ENCODE measurements at places on chromosomes 13 and 19.

- no peak for DNase-seq
Observed at GRCh38 chr19:34475026-34475974, 6.3 kb upstream of the WTIP start.

DNA sequence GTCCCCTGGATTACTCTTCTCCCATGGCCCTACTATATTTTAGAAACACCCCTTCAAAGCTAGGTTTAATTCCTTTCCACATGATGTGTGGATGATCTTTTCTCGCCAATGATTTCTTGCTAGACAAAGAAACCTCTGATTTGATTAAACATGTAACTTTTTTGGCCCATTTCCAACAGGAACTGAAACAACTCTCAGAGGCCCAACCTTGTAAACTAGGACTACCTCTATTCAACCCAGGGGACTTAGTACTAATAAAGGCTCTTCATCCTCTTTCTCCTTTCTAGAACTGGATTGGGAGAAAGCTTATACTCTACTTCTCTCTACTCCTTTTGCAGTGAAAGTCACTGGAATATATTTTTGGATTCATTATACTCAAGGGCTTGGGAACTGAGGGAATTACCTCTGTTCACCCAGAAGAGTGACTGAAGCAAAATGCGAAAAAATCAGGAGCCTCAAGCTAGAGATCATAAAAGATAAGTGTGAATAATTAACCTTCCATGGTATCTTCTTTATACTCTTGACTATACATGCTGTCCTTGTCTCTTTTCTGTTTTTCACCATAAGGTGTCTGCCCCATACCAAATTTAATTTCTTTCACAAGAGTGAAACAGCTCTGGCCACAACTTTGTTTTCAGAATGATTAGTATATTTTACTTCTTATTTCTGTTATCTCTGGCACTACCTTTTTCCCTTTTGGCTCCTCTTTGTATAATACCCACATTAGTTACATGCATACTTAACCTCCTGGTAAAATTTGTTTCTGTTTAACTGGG is 977.6 kb downstream of the SLITRK5 start:
- no peak for DNase-seq

DNA sequence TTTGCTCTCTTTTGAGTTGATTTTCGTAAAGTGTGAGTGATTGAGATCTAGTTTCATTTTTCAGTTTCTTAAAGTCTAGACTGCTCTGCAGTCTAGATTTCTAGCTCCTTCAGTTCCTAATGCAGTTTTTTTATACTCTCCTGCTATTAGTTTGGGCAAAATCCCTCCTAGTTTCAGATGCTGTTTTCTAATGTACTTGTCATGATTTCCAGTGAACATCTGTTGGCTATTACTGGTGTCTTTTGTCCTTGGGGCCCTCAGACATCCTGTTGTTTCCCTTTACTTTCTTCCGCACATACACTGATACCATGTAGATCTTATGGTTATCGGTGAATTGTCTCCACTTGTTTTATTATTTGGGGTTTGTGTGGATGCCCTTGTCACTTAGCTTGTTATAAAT is 292.1 kb downstream of the TDRD3 start:
- no peak for DNase-seq

DNA sequence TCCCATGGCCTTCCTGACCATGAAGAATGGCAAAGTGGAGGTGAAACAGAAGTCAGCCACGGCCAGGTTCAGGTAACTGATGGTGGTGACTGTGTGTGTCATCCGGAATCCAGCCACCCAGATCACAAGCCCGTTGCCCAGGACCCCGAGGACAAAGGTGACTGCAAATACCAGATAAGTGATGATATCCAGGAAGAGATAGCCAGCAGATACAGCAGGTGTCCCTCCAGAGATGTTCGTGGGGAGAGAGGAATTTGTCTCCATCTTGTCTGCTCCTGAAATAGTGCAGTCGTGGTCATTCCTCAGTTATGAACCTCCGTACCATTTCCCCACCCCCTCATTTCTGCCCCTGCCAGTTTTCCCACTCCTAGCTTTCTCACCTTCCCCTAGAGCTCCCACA is 4.9 kb downstream of the FPR1 start:
- DNase-seq, result no peak

- DNase-seq, result no peak
Observed at GRCh38 chr13:91097269-91097668, 250.2 kb upstream of the MIR17HG start.

DNA sequence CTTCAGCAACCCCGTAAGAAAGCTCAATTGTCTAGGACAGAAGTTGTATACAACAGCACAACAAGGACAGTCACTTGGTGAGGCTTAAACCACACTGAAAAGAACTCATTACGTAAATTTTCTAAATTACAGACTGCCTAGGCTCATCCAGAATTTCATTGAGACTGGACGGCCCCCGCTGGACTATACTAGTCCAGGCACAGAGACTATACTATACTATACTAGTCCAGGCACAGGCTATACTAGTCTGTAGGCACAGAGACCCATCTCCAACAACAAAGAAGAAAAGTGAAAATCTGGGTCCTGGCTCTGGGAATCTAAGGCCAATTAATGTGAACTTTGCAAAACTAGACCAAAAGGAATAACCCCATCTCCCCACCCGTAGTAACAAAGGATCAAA is 700 bp downstream of the ZNF816 start:
- no peak for DNase-seq

DNA sequence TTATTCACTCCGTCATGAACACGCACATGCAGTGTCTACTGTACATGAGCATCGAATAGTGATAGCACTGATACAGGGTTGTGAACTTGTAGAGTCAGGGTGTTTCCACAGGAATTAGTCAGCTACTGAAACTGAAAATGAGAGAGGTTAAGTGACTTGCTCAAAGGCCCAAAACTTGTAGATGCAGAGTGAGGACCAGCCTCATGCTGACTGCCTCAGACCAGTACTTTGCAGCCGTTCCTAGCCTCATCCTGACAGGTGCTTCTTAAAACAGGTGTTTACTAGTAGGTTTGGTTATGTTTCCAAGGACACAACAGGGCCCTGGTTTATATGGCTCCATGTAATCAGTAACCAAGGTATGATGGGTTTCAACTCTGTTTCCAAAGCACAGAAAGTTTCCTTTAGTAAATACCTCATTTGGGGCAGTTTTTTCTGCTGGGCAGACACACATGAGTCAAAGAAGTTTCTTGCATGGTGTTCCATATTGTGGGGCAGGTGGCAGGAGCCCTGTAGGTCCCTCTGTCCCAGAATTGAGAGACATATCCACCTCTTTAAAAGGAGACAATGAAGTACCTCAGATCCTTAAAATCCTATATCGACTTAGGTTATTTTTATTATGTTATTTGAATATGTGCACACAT is 16.0 kb downstream of the FGF9 start:
- no peak for DNase-seq

DNA sequence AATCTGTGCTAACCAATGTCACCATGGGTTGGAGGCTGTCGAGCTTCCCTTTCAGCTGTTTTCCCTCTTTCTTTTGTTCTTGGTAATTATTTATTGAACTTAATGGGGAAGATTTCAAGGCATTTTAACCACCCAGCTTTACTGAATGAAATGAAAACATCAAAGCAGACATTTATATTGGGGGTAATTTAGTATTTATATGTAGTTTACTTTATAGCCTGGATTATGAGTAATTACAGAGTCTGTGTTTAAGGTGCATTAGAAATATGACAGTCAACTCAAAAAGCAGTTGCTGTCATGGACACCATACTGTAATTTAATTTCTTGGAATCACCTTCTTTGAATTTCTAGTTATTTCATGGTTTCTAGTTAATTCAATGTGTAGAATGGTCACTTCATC is 42.0 kb downstream of the TNFRSF19 start:
- no peak for DNase-seq

DNA sequence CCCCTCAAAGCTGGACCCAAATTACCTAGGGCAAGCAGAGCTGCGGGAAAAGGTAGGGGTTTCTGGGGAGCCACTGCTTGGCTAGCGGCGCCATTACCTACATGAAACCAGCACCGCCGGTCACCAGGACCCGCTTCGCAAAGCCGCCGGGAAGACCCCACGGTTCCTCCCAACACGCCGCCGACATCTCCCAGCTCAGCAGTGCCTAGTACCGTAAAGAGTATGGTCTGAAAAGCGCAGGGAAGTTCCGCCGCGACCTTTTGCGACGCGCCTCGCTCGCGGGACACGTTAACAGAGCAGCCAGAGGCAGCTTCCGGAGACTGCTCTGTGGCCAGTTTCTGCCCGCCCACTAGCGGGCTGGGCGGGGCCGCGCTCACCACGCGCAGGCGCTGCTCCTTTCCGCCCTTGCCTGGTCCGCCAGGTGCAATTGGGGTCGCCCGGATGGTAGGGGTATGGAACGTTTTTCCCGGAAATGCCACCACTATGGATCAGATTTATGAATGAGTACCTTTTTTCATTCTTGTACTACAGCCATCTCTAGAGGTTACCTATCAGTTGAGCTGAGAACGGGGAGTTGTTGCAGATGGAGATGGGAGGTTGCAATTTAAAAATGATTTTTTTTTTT is at the start of gene TGDS:
TSS of gene TGDS (minus strand) at position 203 of the 625 bp plus-strand sequence. CDS start at position 187, 16 bp downstream.
- DNase-seq, result peak; percentile 72

- DNase-seq, result no peak
Observed at GRCh38 chr19:39052846-39053245, 20.5 kb upstream of the FBXO27 start.

DNA sequence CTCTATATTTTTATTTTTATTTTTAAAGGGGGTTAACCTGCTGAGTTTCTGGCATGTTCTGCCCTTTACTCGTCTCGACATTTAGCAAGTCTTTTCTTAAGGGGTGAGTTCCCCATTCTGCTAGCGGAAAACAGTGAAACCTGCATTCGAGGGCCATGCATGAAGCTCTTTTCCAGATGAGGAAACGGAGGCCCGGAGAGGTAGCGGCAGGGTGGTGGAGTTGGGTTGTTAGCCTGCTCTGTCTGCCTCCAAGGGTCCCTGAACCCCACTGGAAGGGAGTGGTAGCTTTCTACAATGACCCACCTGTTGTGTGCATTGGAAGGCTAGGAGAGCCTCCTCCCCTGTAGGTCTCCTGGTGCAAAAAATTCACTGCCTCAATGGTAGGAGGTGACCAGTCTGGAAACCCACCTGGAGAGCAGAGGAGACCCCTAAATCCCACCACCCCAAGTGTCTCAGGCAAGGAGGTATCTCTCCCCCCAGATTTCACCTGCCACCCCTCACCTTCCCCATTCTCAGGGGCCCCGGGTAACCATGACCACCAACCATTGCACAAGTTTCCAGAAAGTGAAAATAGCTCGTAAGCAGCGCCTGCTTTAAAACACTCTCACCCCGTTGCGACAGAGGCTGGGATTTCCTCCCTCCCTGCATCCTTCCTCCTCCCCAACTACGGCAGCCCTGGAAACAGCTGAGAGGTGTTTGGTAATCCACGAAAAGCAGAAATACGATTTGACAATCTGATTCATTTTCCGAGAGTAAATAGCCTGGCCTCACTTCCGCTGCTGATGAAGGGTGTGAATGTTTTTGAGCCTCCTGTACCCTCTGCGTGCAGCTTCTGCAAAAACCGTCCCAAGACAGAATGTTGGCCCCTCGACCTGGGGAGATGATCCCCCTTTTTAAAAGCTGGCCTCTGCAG is 3.5 kb downstream of the KLF2 start:
- DNase-seq, result no peak

DNA sequence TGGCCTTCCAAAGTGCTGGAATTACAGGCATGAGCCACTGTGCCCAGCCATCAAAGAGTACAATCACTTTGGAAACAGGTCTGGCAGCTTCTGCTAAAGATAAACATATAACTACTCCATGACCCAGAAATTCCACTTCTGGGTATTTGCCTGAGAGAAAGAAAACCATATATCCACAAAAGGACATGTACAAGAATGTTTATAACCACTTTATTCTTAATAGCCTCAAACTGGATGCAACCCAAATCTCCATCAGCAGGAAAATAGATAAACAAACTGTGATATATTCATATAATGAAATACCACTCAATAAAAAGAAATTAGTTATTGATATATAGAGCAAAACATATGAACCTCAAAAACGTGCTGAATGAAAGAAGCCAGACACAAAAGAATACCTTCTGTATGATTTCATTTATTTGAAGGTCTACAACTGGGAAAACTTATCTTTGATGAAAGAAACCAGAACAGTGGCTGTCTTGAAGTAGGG is 40.5 kb downstream of the TEX26 start:
- no peak for DNase-seq

DNA sequence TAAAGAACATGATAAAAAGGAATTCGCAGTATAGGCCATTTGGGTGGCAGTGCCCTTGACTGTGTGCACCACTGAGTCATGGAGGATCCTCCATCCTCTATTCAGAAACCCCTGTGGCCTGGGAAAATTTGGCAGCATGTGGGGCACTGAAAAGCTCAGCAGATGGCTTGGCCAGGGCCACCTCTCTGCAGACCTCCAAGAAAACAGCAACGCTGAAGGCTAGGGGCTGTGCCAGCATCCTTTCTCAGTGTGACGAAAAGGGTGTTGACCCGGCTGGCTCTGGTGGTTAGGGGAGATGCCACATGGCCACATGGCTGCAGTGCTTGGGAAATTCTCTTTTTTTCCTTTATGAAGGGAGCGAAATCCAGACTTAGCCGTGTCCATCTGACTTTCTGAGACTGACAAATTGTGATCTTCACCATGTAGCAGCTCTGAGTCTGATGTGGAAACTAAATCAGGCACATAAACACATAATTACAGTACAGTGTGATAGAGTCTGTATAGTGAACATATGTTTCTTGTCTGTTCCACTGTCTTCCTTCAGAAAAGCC is 178.0 kb downstream of the KCTD12 start:
- no peak for DNase-seq

DNA sequence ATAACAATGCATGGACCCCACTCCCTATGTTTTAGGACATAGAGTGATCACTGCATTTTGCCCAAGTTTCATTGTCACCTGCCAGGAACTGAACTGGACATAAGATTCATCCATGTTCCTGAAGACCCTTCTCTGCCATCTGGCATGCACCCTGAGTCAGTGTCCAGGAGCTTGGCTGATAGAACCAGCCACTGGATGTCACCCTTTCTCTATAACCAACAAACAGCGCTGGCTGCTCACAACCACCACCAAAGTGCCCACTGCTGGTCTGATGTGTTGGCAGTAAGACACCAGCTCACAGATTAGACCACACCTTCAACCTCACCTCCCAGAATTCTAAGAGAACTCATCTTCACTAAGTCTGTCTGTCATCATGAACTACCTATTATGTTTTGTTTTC is 333.4 kb downstream of the ITGBL1 start:
- no peak for DNase-seq

Measured in stimulated activated CD8-positive, alpha-beta memory T cell treated with anti-CD3 and anti-CD28 coated beads, Interleukin-15, amount 100 ng/mL, for 1 hour (primary cell).